Inflammatory macrophage (primary cell): ENCODE measurements at places on chromosomes 3 and 15.

- peak; percentile 70 for DNase-seq
Measured at GRCh38 chr3:129211772-129212171, 28.1 kb upstream of the CNBP start.

- no peak for DNase-seq
Measured at GRCh38 chr3:23304424-23304823, 101.3 kb downstream of the UBE2E2 start.

GRCh38 chr3:9514956-9515355 is 38.7 kb downstream of the LHFPL4 start:
- no peak for DNase-seq

DNA sequence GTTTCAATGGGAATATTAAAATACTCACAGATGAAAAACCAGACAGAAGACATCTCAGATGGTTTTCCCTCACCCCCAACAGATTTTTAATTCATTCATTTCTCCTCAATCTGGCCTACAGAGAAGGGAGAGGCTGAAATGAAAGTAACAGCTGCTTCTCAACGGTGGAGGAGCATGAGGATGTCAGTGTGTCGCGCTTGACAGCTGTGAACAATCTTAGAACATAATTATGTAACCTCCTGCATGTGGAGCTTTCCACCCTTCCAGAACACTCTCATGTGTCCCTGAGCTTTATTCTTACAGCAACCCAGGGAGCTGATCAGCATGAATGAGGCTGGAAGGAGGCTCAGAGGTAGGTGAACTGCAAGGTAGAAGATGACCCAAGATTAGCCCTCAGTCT is 52.7 kb downstream of the MB21D2 start:
- DNase-seq = peak; percentile 22

DNA sequence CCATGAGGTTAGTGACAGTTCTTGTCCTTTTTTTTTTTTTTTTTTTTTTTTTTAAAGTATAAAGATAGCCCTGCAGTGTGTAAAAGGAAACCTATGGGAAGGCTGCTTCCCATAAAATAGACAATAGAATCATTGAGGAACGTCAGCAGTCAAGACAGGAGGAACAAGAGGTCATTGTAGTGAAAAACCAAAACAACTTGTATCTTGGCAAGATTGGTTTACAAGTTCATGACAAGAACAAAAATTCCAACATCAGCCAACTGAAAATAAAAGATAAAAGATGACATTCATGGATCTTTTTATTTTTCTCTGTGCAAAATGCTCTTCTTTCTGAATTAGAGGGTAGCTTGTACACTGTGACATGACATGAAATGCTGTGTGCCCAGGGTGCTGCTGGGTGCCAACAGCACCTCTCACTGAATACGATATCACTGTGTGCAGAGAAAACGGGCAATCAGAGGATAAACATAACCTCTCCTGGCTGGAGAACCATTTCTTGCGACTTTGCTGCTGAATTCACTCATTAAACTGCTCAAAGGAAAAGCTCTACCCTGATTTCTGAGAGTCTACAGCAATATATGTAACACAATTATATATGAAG is 30.1 kb upstream of the IP6K2 start:
- no peak for DNase-seq

GRCh38 chr15:88741671-88742070 is 61.6 kb upstream of the ACAN start:
- no peak for DNase-seq

DNA sequence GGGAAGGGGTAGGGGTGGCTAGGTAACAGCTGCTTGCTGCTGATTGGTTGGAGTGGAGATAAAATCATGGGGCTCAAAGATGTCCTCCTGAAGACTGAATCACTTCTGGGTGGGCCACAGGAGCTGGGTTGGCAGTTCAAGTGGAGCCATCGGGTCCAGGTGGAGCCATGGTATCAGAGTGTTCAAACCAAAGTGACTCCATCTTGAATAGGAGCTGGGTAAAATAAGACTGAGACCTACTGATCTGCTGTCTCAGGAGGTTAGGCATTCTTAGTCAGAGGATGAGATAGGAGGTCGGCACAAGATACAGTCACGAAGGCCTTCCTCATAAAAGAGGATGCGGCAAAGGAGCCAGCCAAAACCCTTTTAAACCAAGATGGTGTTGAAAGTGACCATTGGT is 96.5 kb downstream of the RTP4 start:
- DNase-seq = no peak

GRCh38 chr3:32106929-32107362 is 526 bp downstream of the GPD1L start:
- DNase-seq = peak; percentile 6
